ENCODE measurements at places on chromosomes 7 and 10. TPM values are rescaled to one million over a fixed set of nuclear protein-coding genes. Genes with fewer than 3 reads are reported as not detected.

The PDCD4 gene
- 185 TPM for polyA plus RNA-seq

DNA sequence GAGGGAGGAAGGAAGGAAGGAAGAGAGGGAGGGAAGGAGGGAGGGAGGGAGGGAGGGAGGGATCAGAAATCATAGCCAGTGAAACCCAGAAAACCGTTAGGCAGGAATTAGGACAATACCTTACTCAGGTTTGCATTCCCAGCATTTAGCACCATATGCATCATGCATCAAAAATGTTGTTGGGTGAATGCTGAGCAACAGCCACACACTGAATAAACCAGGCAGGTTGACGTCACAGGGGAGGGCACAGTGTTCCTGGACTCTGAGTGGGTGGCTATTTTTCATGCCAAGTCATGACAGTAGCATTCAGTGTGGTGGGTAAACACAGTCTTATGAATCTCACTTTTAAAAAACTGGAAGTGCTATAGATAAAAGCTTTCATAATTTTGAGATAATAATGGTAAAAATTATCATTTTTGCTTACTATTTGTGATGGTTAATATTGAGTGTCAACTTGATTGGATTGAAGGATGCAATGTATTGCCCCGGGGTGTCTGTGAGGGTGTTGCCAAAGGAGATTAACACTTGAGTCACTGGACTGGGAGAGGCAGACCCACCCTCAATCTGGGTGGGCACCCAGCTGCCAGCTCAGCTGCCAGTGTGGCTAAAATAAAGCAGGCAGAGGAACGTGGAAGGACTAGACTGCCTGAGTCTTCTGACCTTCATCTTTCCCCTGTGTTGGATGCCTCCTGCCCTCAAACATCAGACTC, 199.1 kb upstream of the PRKCQ start:
- no peak for DNase-seq

The CASD1 gene
- 7.8 TPM for polyA plus RNA-seq

The SOSTDC1 gene
- polyA plus RNA-seq, result not detected
